ENCODE measurements at places on chromosomes 12 and 14.
A peak's percentile ranks its signal among the peaks of the same experiment; 100 is the strongest.

- no peak for DNase-seq
Measured at GRCh38 chr12:41967668-41968500, 176.8 kb downstream of the GXYLT1 start.

GRCh38 chr12:54958048-54958658, 26.4 kb downstream of the TESPA1 start:
- DNase-seq: peak; percentile 57

- peak; percentile 44 for DNase-seq
Measured at GRCh38 chr12:109512608-109513007, 35.2 kb downstream of the UBE3B start.

DNA sequence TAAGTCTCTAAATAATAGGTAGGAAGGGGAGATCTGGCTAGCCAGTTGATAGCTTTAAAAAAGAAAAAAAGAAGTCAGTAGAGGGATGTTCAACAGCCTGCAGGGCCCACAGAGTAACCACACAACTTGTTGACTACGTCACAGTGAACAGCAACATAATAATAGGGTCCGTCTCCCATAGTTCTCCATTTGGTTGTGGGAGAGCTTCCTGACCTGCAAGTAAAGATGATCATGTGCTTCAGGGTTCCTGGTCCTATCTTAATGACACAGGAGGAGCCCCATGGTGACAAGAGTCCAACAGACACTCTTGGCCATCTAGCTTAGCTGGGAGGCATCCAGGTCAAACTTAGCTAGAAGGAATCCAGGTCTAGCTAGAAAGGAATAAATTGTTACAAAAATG, 36.2 kb downstream of the FGD6 start:
- no peak for DNase-seq

GRCh38 chr12:50099302-50100008, 4.4 kb upstream of the GPD1 start:
- no peak for DNase-seq

DNA sequence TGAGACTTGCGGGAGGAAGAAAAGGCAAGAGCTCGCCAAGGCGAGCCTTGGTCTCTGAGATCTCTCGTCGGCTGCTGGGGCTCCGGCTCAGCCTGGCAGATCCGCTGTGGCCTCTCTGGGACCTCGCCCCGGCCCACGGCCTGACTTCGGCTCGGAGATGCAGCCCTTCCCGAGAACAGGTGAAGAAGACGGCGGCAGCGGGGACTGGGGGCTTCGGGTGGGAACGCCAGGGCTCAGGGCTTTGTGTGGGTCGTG, 6.0 kb upstream of the HOXC9 start:
- no peak for DNase-seq

GRCh38 chr12:109134186-109134917, 18.0 kb downstream of the ACACB start:
- no peak for DNase-seq

DNA sequence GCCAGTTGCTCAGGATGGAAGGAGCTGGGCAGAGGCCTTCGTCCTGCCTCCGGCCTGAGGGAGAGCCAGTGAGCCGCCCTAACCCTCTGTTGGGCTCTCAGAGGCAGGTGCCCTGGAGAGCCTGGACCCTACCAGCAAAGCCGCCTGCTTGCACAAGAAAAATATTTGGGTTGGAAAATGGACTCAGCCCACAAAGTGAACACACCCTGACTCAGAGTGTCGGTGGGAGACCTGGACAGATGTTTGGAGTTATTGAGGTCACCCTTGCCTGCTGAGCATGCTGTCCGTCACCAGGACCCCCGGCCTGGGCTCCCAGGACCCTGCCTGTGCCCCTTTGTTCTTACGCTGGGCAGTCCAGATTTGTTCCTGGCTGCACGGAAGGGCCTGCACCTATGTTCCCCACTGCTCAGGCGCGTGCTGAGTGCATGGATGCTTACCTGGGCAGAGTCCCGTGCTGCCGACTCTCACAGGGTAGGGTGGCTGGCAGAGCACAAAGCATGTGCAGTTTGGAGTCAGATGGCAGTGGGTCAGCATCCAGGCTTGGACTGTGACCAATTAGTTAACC, 22.4 kb downstream of the FAM181A start:
- no peak for DNase-seq

- DNase-seq: no peak
Measured at GRCh38 chr14:71384007-71384845, 477.0 kb downstream of the PCNX1 start.

DNA sequence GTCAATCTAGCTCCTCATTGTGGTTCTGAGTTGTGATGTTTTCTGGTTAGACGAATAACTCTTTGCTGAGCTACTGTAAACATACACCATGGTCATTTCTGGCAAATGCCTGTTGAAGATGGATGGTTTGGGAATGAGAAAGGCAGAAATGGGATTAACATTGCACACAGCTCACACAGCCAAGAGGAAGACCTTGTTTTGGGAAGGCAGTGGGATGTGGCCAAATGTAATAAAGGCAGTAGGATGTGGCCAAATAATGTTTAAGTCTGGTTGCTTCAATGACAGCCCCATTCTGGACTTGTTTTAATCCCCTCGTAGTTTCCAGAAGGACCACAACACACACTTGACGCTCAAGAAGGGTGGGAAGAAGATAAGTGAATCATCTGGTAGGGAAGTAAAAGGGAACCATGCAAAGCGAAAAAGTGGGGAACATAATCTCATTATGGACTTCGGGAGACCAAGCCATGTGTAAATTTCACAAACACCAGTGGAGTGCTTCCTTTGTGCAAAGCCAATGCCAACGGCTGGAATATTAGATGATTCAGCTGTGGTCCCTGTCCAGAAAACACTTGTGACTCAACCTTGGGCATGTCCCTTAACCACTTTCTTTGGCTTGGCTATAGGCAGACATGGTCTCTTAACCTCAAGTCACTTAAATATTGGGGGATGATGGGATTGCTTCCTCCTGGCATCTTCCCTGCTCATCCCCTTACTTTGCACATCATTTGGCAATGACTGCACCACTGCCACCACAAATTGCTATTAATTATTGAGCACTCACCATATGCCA, 284.4 kb upstream of the CRY1 start:
- no peak for DNase-seq

GRCh38 chr12:66947119-66947518, 268.2 kb upstream of the GRIP1 start:
- no peak for DNase-seq

DNA sequence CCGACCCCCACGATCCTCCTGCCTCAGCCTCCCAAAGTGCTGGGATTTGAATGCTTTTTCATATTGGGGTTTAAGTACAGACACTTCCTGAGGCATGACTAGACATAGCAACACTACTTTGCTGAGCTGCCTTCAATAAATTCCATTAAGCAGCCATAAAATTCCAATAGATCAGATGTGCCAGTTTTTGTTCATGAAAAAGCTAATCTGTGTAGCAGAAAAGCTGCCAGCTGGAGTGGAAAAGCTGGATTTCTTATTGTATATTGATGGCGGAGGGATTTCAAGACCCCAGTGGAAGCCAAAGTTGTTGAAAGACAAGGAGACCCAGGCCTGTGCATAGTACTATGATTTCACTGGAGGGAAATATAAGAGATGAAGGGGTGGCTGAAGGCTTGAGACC, 209.0 kb upstream of the NUDT4 start:
- DNase-seq: no peak

- no peak for DNase-seq
Measured at GRCh38 chr12:45458854-45459807, 243.2 kb downstream of the ANO6 start.

GRCh38 chr12:124277394-124278241, 17.3 kb upstream of the RFLNA start:
- DNase-seq: no peak

GRCh38 chr14:59583755-59584154, 7.1 kb upstream of the CCDC175 start:
- DNase-seq: no peak

DNA sequence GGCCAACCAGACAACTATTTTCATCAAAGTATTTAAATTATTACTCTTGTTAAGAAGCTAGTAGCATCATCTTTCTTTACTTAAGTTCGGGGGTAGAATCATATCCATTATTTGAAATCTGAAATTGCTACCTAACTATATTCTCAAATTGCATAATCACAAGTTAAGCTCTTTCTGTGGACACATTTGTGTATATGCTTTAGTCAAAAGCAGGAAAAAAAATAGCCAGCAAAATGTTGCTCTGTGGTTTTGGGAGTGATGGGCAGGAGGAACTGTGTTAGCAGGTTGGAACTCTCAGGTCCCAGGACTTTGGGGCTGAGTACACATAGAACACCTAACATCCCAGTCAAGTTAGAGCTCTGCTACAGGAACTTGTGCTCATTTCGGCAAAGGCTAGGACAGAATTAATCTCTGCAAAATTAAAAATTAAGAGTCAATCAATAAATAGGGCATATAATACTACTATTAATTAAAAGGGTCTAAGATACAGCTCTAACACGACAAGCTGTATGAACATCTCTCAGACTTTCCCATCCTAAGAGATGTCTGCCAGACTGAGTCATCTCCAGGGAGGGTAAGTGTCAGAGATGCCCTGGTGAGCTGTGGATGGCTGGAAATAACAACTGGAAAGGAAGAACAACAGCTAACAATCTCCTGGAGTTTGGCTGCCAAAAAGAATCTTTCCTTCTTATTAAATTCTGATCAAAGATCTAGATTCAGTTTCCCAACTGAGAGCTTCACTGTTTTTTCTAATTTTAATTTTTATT, 203.5 kb upstream of the GZMB start:
- DNase-seq: no peak
